ENCODE measurements at places on chromosomes 7 and 10.

DNA sequence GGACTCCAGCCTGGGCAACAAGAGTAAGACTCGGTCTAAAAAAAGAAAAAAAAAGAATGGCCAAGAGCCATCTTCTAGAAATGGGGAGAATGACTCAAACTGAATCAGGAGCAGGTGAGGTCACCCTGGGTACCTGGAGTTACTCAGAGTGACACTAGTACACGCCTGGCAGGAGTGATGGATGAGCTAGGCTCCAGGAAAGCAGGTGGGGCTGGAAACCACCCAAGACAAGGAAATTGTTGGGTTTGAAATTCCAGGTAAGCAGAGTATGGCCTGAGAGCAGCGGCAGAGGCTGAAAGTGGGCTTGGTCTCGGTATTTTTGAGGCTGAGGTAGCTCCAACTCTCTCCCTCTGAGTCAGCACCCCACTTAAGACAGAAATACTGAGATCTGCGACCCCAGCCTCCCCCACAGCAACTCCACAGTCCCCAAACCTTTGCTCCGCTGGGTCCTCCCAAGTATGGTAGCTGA, 18.5 kb downstream of the DDIT4 start:
- DNase-seq, result no peak

GRCh38 chr10:44352316-44353127, 32.4 kb downstream of the CXCL12 start:
- DNase-seq, result no peak

- no peak for DNase-seq
Measured at GRCh38 chr10:84118395-84119006, 20.8 kb upstream of the GHITM start.

DNA sequence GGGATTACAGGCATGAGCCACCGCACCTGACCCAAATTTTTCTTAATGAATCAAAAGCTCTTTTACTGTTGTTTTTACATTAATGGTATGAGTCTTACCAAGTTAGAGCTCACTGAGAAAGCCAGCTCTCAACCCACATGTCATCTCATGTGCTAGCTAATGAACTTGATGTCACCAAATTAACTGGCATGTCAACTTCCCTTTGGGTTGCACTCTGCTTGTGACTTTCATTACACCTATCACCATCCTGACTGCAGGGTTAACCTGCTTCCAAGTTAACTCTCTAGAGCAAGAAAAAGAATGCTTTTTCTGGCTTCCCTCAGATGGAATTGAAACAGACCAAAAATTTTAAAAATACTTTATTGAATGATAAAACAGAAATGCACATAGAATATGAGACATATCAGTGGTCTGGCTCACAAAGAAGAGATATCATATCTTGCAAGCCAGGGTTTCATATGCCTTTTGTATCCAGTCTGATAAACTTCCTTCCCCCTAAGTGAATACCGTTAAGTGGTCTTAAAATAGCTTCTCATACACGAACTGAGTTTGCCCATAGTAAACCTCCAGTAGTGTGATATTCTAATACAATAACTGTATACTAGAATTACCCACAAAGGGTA, 42.9 kb upstream of the TRIM24 start:
- DNase-seq, result no peak

- DNase-seq, result peak; percentile 85
Measured at GRCh38 chr7:74097937-74098614, 14.5 kb downstream of the LIMK1 start.

DNA sequence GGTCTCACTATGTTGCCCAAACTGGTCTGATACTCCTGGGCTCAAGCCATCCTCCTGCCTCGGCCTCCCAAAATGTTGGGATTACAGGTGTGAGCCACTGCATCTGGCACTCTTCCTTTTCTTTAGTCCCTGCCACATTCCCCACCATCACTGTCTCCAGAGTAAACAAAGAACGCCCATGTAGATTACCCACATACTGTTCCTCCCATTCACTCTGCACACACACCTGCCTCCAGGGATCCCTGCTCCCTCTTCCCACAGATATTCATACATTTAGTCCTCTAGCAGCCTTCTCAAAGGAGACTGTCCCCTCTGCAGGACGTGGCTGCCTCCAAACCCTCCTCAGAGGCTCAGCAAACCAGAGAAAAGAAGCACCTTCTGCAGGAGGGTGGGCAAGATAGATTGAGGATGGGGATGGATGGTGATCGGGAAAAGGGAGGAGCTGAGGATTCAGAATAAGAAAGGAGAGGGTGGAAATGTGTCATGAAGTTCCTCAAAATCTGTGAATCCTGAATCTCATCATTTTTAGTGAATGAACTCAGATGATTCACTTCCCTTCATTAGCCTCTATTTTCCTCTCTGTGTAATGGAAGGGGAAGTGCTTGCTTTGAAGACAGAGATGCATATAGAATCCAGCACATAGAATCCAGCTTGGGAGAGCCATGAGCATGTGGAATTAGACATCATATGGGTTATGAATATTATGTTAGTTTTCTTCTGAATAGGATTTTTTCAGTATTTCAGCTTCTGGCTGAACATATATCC, 5.5 kb upstream of the PLAU start:
- no peak for DNase-seq

- no peak for DNase-seq
Measured at GRCh38 chr7:25926009-25926408, 226.0 kb upstream of the NFE2L3 start.

DNA sequence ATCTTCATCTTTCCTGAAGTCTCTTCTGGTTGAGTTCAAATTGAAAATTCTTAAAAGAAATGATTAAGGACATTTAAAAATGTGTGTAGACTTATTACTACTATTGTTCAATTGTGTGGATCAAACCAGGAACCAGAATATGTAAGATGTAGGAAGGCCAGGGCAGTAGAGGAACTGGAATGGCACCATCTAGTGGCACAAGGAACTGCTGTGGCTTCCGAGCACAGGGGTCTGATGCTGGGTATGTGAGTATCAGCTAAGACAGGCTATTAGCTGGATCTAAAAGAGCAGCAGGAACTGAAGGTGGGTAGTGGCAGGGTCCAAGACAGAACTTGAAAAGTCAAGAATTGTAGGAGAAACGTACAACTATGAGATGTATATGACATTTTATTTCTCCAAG, 247.3 kb downstream of the SEMA3A start:
- DNase-seq, result no peak

DNA sequence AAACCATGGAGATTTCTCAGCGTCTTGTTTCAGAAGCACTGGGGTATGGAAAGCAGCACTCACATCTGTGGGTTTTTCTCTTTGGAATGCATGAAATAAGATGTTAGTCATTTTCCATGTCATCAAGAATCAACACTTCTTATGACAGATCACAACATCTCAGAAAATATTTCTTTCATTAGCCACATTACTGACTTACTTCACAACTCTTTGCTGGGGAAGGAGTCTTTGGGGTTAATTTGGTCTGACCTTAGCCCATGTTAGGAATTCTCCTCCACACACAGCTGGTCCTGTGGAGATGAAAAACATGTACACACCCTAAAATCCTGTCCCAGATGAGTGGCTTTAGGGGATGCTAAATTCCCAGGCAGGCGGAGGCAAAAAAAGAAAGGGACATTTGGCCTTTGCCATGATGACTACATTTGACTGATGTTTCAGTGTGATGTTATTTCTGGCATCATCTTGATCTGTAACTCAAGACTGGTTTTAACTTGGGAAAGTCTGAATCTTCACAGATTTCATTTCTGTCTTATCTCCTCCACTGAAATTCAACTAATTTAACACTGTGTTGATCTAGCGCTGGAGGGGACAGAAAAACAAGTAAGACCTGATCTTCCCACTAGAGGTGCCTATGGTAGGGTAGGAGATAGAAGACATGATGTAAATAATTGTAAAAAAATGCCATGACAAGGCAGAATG, 363.2 kb downstream of the PRPF18 start:
- no peak for DNase-seq

DNA sequence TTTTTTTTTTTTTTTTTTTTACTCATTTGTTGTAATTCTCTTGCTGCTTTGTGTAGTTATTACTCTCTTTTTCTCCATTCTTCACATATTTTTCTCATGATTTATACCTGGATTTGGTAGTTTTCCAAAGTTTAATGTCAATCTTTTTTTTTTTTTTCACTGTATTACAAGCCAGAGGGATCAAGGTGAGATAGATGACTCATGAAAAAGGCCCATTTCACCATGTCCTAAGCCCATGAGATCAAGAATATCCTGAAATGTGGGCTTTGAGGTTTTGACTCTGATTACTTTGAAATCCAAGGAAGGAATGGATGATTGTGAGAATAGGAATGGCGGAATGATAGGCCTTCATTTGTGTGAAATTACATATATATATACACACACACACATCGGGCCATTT, 31.1 kb downstream of the TAX1BP1 start:
- no peak for DNase-seq

DNA sequence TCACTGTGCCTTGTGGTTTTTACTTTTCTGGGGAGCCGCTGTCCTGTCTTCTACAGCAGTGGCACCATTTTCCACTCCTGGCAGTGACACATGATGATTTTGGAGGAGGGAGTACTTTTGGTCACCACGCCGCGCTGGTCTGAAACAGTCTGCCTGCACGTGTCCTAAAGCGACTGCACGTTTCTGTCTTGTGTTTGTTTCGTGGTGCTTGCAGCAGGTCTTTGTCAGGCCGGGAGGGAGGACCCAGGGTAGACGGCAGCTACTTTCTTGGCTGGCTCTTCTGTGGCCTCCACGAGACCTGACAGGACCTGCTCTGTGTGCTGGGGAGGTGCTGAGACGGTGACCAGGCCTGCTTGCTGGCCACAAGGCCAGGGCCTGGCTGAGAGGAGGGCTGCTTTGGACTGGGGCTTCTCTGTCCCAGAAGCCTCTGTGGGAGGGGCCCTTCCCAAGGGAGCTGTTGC, 82.0 kb downstream of the GLRX3 start:
- DNase-seq, result no peak

GRCh38 chr7:120303105-120303504, 30.1 kb downstream of the KCND2 start:
- no peak for DNase-seq

DNA sequence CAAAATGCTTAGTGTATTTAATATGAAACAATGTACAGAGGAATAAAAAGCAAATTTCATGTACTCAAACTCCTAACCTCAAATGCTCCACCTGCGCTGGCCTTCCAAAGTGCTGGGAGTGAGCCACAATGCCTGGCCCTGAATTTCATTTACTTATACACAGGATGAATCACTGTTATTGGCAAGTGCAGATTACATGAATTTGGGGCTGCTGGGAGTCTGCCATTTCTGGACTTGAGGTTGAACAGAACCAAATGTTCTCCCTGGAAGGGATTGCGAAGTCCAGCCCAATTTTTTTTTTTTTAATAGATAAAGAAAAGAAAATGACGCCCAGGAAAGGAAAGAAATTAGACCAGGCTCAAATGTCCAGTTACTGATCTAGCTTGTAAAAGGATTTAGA, 6.8 kb upstream of the CSTF2T start:
- peak; percentile 92 for DNase-seq

DNA sequence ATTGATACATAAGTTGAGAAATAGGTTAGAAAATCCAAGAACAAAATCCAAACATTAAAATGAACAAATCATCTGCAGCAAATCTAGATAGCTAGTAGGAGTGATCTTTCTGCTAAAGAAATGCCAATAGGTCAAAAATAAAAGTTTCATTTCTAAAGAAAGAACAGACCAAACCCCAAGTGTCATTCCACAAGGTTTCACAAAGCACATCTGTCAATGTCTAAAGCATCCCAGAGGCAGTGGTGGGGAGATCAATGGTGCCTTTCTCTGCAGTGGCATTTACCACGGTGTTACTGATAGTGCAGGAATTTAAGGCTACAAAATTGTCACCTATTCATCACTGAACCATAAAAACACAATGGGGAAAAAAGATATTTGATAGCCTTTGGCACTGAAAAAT, 147.9 kb downstream of the PARD3 start:
- DNase-seq, result no peak

DNA sequence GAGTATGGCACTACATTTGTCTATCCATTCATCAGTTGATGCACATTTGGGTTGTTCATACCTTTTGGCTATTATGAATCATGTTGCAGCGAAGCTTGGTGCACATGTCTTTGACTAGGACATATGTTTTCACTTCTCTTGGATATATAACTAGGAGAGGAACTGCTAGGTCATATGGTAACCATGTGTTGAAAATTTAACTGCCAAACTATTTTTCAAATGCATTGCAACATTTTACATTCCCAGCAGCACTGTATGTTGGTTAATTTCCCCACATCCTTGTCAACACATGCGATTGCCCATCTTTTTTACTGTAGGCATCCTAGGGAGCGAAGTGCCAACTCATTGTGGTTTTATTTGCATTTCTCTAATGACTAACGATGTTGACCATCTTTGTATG, 183.4 kb downstream of the PRKCQ start:
- DNase-seq, result peak; percentile 91

DNA sequence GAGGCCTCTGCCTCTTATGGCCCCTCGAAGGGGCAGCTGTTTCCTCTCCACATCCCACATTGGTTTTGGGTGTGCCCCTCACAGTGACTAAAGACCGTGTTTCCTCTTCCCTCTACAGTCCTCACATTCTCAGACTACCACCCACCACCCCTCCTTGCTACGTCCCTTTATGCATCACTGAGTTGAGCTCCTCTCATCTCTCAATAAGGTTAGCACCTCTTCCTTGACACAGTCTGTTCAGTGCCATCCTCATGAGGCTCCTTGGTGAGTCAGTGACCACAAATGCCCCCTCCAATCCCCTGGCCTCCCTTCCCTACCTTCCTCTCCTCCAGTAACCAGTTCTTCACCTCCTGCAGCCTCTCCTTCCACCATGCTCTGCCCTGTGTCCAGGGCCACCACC, 239.1 kb upstream of the MYO3A start:
- DNase-seq, result no peak

- DNase-seq, result no peak
Measured at GRCh38 chr10:7507887-7508726, 97.3 kb upstream of the SFMBT2 start.

GRCh38 chr10:29353305-29353704, 64.4 kb downstream of the LYZL1 start:
- DNase-seq, result no peak

DNA sequence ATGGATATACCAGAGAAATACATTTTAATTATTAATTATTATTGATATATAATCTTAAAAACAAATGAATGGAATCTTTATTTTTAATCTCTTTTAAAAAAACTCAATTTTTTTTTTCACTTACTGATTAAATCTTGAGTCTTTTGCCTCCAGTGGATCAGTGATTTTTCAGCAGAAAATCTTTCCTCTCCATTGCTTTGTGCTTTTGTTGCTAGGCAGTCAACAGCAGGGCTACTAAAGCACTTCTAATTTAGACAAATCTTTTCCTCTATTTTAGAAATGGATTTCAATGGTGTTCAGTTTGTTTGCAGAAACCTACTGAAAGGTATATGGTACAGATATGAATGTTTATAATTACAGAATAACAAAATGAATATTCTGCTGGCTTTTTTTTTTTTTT, 143.6 kb downstream of the ST7 start:
- DNase-seq, result no peak

DNA sequence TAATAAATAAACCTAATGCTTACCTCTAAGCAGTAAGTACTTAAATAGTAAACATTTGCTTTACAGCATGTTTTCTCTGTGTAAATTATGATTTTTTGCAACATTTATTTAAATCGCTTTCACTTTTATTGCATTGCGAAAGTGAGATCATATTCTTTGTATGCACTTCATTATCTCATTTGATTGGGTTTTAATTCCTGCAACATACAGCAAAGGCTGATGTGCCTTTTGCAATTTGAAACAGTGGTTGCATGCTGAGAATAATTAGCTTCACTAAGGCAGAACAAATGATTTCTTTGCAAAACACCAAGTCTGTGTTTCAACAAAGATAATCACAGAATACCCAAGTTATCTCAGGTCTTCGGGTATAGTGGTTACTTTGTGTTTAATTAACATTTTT, 16.3 kb upstream of the THSD7A start:
- no peak for DNase-seq
